ENCODE measurements at places on chromosomes 13 and 19.

DNA sequence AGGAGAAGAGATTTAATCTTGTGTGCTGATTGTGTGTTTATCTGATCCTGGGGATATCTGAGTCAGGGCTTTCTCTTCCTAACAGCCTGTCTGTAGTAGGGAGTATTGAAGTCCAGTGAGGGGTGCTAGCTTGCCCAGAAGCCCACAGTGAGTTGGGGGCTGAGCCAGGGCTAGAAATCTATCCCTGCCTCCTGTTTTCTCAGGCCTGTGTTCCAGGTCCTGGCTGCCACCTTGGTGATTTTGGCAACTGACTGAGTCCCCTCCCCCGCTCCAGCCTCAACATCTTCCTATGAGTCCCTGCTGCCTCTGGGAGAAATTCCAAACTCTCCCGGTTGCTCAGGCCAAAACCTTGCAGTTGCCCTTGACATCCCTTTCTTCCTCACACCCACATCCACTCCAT lies 7.7 kb upstream of the NOVA2 start:
- DNase-seq: no peak

GRCh38 chr13:74731731-74732130 lies 597.5 kb upstream of the KLF12 start:
- no peak for DNase-seq

- no peak for DNase-seq
Observed at GRCh38 chr13:85659493-85659892, 139.7 kb downstream of the SLITRK6 start.

GRCh38 chr13:39498471-39499114 lies 104.4 kb downstream of the LHFPL6 start:
- DNase-seq: no peak

- no peak for DNase-seq
Observed at GRCh38 chr13:50629497-50629896, 214.0 kb downstream of the DLEU7 start.

GRCh38 chr19:8135946-8136618 lies 13.3 kb downstream of the FBN3 start:
- DNase-seq: no peak

DNA sequence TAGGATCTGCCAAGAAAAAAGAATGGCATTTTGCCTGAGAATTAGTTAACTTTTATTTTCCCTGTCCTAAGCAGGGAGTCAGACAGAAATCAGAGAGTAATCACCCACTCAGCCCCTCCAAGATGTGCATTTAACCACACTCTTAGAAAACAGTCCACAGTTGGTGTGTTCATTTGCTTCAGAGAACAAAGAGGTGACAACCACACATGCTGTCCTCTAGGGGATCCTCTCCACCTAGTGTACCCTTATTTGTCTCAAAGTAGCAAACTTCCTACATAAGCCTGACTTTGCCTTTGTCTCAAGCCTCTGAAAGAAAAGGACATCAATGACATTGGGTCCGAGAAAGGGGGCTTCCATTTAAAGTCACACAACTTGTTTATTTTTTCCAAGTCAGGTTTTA lies 107.0 kb upstream of the RFC3 start:
- no peak for DNase-seq

GRCh38 chr13:33227927-33228647 lies 57.5 kb downstream of the STARD13 start:
- DNase-seq: no peak

DNA sequence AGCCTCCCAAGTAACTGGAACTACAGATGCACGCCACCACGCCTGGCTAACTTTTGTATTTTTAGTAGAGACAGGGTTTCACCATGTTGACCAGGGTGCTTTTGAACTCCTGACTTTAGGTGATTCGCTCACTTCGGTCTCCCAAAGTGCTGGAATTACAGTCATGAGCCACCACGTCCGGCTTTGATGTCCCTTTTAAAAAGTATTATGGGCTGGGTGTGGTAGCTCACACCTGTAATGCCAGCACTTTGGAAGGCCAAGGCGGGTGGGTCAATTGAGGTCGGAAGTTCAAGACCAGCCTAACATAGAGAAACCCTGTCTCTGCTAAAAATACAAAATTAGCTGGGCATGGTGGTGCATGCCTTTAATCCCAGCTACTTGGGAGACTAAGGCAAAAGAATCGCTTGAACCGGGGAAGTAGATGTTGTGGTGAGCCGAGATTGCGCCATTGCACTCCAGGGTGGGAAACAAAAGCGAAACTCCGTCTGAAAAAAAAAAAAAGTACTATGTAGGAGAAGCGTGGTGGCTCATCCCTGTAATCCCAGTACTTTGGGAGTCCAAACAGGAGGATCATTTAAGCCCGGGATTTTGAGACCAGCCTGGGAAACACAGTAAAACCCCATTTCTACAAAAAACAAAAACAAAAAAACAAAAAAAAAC lies 22.8 kb upstream of the ERVV-1 start:
- DNase-seq: no peak

- no peak for DNase-seq
Observed at GRCh38 chr13:48501705-48502104, 31.2 kb downstream of the RCBTB2 start.

- DNase-seq: no peak
Observed at GRCh38 chr13:40391788-40392187, 274.7 kb downstream of the FOXO1 start.

GRCh38 chr19:33740811-33741396 lies 55.8 kb upstream of the KCTD15 start:
- DNase-seq: no peak

DNA sequence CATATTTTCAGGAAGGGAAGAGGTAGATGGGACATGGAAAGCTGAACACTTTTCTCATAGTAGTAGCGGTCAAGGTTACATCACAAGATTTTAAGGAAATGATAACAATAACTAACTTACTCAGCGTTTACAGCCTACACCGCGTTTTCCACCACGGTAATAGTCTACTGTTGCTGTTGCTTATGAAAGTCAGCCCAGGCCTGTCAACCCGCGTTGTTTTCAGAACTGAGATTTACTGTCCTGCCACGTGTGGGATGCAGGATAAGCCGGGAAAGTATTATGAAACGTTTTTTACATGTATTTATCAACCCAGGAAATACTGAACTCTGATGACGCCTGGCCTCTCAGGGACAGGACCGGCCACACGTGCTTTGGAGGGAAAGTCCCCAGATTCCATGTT lies 36.0 kb upstream of the LAMP1 start:
- DNase-seq: no peak

GRCh38 chr13:24076109-24076508 lies 84.4 kb upstream of the SPATA13 start:
- DNase-seq: no peak

DNA sequence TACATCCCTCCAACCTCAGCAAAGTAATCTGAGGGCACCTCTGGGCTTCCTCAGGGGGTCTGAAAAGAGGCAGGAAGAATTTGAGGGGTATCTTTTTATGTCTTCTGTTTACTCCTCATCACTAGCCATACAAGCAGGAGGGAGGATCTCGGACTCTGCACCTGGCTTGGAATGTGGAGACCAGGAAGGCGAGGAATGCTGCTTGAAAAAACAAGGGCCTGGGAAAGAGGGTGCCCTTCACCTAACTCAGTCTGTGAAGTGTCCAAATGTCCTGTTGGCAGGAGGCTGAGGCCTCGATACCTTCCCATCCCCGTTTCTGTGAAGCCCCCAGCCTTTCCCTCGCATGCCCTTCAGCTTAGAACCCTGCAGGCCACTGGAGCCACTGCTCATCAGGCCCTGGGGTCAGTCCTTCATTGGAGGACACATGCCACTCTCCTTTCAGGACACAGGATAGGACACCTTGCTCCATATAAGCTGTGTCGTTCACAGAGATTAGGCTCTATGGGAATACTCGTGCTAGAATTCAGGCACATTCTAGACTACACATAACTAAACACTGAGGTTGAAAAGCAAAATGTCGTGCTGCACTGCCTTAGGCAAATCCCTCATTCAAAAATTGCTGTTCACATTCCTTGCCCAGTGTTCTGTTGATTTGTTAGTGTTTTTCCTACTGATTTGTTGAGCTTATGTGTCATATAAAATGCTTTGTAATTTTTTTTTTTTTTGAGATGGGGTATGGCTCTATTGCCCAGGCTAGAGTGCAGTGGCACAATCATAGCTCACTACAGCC lies 49.7 kb downstream of the ESD start:
- DNase-seq: no peak

- no peak for DNase-seq
Observed at GRCh38 chr13:112818040-112818697, 128.3 kb downstream of the ATP11A start.

GRCh38 chr13:49759503-49759902 lies 33.0 kb downstream of the KPNA3 start:
- no peak for DNase-seq

GRCh38 chr13:103431856-103432255 lies 365.6 kb upstream of the SLC10A2 start:
- no peak for DNase-seq

- no peak for DNase-seq
Observed at GRCh38 chr19:3537438-3538240, 1.3 kb upstream of the TEKTIP1 start.

GRCh38 chr19:58397533-58398037 lies 2.1 kb downstream of the RNF225 start:
- no peak for DNase-seq

DNA sequence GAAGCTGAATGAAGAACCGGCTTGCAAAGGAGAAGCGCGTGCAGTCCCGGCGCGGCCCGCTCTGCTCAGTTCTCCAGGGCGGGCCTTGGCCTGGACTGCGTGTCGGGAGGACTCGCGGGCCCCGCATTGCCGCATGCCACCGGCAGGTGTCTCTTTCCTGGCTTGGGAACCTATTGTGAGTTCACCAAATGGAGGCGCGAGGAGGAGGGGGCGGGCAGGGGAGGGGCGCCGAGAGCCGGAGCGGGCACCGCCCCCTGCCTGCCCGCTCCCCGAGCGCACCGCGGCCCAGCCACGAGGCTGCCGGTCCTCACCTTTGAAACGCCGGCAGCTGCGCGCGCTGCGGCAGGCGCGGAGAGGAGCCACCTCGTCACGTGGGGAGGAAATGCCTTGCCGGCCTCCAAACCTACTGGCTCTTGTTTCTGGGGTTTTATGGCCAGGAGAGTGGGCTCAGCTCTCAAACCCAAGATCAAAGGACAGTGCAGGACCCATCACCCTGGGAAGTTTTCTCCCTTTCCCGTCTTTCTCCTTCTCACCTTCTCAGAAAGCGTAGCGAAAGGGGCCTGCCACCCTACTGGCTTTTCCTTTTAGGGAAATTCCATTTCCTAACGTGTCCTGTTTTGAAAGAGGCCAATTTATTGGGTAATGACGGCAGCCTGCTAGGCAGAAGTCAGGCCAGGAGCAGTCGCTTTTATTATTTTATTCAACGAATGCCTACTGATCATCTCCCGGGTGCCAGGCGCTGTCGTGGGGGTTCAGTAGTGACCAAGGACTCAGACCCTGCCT lies 13.8 kb upstream of the UBE2L5 start:
- DNase-seq: peak; percentile 85

DNA sequence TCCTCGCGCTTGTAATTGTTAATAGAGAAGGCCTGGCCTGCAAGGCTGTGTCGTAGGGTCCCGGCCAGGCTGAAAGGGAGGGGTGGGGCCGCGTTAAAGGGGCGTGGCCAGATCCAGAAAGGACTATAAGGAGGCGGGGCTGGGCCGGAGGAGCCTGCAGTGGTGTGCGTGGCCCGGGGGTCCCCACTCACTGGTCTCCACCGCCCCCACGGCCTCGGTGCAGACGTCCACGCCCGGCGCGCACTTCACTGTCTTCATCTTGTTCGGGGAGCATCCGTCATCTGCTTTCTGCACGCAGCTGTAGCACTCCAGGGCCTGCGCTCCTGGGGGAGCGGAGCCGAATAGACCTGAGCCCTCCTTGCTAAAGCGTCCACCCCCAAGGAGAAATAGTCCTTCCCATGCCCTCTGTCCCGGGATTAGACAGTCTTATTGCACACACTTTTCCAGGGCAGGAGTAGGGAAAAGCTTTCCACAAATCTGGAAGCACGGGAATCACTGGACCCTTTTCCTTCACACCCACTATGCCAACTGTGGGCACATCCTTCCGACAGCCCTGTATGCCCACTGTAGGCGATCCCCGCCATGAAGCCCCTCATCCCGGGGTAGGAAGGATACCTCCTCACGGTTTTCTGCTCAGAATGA lies 1.2 kb downstream of the LYPD3 start:
- DNase-seq: peak; percentile 48

- DNase-seq: no peak
Observed at GRCh38 chr19:24054044-24054935, 32.7 kb upstream of the ZNF254 start.

GRCh38 chr13:105426441-105426840 lies 1109.0 kb downstream of the EFNB2 start:
- no peak for DNase-seq

- DNase-seq: no peak
Observed at GRCh38 chr13:110158226-110158625, 148.7 kb downstream of the COL4A1 start.

DNA sequence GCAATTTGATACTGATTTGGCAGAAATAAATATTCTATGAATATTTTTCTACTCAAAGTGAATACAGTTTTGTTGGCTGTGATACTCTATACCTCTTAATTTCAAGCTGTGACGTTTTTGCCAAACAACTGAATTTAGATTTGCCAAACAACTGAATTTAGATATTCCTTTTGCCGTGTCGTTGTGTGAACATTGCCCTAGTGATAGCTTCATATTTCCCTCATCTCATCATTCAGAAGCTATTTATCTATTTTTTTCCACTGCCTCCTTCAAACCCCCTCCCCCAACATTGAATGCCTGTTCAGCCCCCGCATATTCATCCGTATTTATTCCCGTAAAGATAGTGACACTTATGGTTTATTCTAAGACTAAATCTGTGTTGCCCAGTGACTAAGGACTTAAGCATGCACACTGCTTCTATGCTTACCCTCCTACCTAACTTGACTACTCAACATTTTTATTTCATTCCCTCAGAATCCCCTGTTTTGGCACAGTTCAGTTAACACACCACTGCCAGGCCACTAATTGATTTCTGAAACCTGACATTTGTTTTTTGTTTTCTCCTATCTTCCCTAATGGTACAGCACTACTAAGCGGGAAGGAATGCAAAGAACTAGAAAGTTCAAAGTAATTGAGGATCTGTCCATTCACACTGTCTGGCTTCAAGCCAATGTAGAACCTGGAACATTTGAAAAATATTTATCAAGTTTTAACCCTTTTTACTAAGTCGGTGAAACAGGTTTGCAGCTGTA lies 2.8 kb upstream of the KLF5 start:
- DNase-seq: no peak

DNA sequence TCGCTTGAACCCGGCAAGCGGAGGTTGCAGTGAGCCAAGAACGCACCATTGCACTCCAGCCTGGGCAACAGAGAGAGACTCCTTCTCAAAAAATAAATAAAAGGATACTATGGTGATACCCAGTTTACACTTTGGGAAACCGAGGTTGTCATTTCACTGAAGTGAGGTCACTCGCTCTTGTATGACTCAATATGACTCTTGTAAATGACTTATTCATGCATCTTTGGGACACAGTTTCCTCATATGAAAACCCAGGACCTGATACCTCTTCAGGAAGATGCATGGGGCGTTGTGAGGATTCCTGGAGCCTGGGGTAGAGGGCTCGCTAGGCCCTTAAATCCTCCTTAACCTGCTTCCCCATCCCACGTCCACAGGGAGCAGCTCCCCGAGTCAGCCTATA lies 4.5 kb downstream of the PSMD8 start:
- no peak for DNase-seq

DNA sequence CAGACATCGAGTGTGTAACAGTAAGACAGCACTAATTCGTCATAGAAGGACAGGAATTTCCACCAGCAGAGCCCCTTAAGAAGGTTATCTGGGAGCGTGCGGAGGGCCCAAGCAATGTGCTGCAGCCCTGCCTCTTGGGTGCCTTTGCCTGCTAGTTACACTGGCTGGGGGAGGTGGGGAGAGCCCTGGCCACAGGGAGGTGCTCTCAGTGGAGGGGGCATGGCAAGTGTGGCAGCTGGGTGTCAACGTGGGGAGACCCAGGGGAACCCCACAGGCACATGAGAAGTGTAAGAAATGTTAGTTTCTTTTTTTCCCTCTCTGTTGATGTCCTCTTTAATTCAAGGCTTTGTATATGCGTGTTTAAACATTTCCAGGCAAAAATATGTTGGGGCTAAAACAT lies 50.9 kb upstream of the TMTC4 start:
- no peak for DNase-seq

Data from stimulated activated CD4-positive, alpha-beta T cell treated with anti-CD3 and anti-CD28 coated beads, Interleukin-1b, Interleukin-23, amount 100 ng/mL, for 1 hour (primary cell).